ENCODE measurements at places on chromosomes 11 and 22. TPM values are rescaled to one million over a fixed set of nuclear protein-coding genes. Genes with fewer than 3 reads are reported as not detected.

GRCh38 chr11:18223591-18224387 lies 12.8 kb downstream of the SAA4 start:
- no peak overlapping the region for H3K4me3 ChIP-seq
- H3K4me1 ChIP-seq, result no peaks in the 10 kb centered on the region
- H3K36me3 ChIP-seq, result no peaks in the 10 kb centered on the region

- no peak for DNase-seq
- no peak overlapping the region for H3K4me3 ChIP-seq
- no peak overlapping the region for H3K27ac ChIP-seq
- no peaks in the 10 kb centered on the region for H3K36me3 ChIP-seq
- H3K27me3 ChIP-seq, result no peaks in the 10 kb centered on the region
- no peaks in the 10 kb centered on the region for H3K4me1 ChIP-seq
These were observed 135.6 kb downstream of the RCN1 start for GRCh38 chr11:32226480-32226879.

DNA sequence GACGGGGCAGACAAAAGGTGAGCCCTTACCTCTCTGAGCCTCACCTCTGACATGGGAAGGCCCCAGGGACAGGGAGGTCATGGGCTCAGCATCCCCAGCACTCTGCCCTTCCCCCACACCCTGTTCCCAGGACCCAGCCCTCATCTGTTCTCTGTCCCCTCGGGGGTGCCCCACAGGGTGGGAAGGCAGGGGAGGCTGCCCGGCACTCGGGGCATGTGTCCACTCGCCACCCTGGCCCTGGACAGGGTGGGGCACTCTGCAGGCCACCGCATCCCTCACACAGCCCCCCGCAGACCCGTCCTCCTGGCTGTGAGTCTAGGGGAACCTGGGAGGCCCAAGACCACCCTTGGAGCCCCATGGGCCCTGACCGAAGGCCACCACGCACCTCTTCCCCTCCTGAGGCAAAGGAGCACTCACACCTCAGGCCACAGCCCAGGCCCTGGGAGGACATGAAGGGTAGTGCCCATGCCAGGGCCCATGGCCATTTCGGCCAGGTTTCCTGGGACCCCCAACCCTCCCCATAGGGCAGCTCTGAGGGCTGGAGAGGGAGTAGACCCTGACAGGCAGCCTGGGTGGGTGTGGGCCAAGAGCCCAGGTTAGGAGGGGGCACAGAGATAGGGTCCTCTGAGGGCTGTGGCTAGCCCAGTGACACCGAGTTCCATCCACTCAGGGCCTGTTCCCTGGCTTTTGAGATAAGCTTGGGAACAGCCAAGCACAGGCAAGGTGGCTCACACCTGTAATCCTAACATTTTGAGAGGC lies 193.1 kb downstream of the IGLL1 start:
- H3K4me1 ChIP-seq, result no peaks in the 10 kb centered on the region
- H3K36me3 ChIP-seq, result no peaks in the 10 kb centered on the region
- H3K4me3 ChIP-seq, result no peak overlapping the region
- no peak overlapping the region for H3K27ac ChIP-seq
- DNase-seq, result no peak

GRCh38 chr11:46359953-46360352 lies 12.7 kb downstream of the DGKZ start:
- H3K4me1 ChIP-seq, result peaks cover 49% of the 10 kb centered on the region
- H3K27me3 ChIP-seq, result no peaks in the 10 kb centered on the region
- H3K27ac ChIP-seq, result no peak overlapping the region
- H3K36me3 ChIP-seq, result no peaks in the 10 kb centered on the region

GRCh38 chr22:45645526-45646414 lies 25.9 kb upstream of the ATXN10 start:
- H3K27ac ChIP-seq, result no peak overlapping the region
- peaks cover 10% of the 10 kb centered on the region for H3K4me1 ChIP-seq
- H3K27me3 ChIP-seq, result no peaks in the 10 kb centered on the region
- DNase-seq, result no peak

GRCh38 chr11:76234416-76235232 lies 28.3 kb upstream of the WNT11 start:
- peak overlapping the region; percentile 92 for H3K27ac ChIP-seq
- no peaks in the 10 kb centered on the region for H3K27me3 ChIP-seq
- no peaks in the 10 kb centered on the region for H3K36me3 ChIP-seq
- DNase-seq, result no peak

- no peaks in the 10 kb centered on the region for H3K36me3 ChIP-seq
- H3K4me1 ChIP-seq, result no peaks in the 10 kb centered on the region
- no peak overlapping the region for H3K4me3 ChIP-seq
These were observed 7.2 kb upstream of the ELMOD1 start for GRCh38 chr11:107583629-107584195.

- no peaks in the 10 kb centered on the region for H3K27me3 ChIP-seq
- no peaks in the 10 kb centered on the region for H3K36me3 ChIP-seq
These were observed 12.8 kb downstream of the ZMAT5 start for GRCh38 chr22:29753808-29754657.

- no peak overlapping the region for H3K27ac ChIP-seq
- no peak overlapping the region for H3K4me3 ChIP-seq
- H3K36me3 ChIP-seq, result no peaks in the 10 kb centered on the region
- peaks cover 53% of the 10 kb centered on the region for H3K27me3 ChIP-seq
- H3K4me1 ChIP-seq, result peaks cover 14% of the 10 kb centered on the region
- DNase-seq, result no peak
These were observed 5.5 kb upstream of the IGF2 start for GRCh38 chr11:2144544-2145248.

Gene SCO2
- total RNA-seq, result 5.5 TPM

Gene PLAAT2
- total RNA-seq, result not detected

Gene PHF21B
- total RNA-seq, result not detected

Gene SERPIND1
- 0.38 TPM for total RNA-seq

Gene SHISAL1
- total RNA-seq, result 0.35 TPM

Gene KCTD17
- total RNA-seq, result 6.2 TPM

Gene ACRV1
- total RNA-seq, result not detected

Measured in esophagus squamous epithelium (tissue), 5 donors.